ENCODE measurements at places on chromosomes 11 and 22.
A peak's percentile ranks its signal among the peaks of the same experiment; 100 is the strongest.

DNA sequence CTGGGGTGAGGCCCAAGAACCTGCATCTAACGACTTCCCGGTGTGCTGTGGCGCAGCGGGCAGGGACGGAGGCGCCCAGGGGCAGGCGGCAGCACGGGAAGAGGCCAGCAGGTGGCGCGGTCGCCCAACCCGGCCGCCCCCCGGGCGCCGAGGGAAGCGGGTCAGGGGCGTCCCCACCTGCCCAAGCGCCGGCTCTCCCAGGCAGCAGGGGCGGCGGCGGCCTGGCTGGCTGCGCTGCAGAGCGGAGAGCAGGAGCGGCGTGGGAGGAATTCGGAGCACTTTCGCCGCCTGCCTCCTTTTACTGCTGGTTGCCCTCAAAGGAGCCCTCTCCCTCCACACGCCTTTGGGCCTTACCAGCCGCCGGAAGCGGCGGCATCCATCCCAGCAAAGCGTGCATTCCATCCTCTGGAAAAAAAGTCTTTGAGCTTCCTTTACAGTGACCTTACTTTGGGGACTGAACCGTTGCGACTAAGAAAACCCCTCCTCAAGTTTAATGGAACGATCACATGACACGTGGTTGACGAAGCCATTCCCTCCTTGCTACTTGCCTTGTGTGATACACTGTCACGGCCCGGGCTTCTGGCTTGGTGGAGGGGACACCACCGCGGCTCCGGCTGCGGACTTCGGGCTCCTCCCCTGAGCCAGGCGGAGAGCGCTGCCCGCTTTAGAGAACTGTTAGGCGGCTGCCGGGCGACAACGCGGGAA is 106.8 kb upstream of the CLMP start:
- DNase-seq: peak; percentile 4

- no peak for DNase-seq
Measured at GRCh38 chr11:117713538-117713991, 83.5 kb downstream of the DSCAML1 start.

DNA sequence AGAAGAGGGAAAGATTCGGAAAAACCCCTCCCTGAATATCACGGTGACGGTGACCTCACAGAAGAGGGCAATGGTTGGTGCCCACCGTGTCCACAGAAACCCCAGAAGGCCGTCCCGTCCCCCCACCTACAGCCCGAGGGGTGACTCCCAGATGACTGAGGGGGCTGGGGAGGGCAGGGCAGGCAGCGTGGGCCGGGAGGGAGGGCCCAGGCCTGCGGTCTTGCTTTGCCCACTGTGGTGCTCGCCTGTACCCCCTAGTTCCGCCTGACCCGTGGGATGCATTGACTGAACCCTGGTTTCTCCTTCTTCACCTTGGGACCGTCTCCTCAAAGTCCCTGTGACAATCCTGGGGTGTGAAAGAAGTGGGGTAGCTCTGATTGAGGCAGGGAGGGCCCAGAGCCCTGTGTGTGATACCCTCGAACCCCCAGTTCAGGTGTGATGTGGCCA is 526.7 kb downstream of the BRD1 start:
- no peak for DNase-seq

DNA sequence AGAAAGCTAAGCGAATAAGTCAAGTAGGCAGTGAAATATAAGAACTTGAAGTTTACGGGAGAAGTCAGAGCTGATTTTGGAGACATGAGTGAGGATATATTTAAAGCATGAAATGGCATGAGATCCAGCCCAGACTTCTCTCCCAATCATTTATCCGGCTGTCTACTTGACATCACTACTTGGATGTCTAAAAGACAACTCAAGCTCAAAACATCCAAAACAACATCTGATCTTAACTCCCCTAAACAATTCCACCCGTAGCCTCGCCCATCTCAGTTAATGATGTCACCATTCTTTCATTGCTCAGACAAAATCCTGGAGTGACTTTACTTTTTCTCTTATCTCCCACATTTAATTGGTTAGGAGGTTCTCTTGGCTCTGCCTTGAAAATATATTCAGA is 44.5 kb downstream of the WEE1 start:
- peak; percentile 74 for DNase-seq

DNA sequence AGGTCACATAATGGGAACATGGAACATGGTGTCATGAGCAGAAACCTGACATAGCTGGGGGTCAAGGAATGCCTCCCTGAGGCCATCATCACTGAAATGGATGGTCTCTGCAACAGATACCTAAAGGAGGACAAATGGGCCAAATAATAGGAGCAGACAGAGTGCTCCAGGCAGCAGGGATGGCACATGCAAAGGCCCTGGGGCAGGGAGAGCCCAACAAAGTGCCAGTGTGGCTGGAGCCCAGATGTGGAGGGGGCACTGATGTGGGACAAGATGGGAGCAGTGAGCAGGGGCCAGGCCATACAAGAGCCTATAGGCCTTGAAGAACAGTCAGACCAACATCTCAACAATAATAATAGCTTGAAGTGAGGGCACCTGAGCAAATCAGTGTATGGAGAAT is 497.8 kb downstream of the MN1 start:
- DNase-seq: no peak

DNA sequence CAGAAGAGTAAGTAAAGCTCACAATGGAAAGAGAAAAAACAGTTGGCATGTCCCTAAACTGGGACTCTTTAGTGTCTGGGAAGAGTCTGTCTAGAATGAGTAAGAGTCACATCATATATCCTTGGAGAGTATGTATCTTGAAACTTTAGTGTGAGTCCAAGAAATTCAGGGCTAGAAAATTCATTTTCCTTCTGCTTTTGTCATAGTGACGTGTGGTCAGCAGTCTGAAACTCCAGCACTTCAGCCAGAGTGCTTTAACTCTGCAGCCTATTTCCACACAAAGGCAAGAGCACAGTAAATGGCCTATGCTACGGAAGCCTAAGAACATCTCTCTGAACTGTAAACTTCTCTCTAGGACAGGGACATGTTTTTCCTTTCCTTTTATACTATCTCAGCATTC is 174.1 kb downstream of the FAM181B start:
- no peak for DNase-seq

DNA sequence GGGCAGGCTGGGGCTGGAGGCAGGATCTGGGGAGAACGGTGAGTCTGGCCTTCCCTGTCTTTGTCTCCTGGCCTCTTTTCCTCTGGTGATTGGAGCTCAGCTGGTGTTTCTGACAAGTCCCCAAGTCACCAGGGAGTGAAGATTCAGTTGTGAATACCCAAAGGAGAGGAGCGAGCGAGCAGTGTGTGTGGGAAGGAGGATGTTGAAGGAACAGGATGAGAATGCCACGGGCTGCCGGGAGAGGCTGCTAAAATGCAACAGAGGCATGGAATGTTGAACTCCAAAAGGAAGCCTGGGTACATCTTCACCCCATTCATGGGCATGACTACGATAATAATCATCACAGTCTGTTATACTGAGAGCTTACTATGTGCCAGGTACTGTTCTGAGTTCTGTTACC is 163.3 kb downstream of the CEP164 start:
- no peak for DNase-seq

GRCh38 chr11:59728913-59729312 is 15.3 kb upstream of the OR10V1 start:
- no peak for DNase-seq

DNA sequence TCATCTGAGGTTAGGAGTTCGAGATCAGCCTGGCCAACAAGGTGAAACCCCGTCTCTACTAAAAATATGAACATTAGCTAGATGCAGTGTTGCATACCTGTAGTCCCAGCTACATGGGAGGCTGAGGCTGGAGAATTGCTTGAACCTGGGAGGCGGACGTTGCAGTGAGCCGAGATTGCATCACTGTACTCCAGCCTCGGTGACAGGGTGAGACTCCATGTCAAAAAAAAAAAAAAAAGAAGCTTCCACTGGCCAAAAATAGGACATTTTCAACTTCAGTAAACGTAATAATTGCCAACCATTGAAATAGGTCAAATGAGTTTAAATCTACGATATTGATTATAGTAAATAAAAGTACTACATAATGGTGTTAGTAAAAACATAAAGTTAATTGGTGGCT is 6.8 kb downstream of the BAIAP2L2 start:
- no peak for DNase-seq

DNA sequence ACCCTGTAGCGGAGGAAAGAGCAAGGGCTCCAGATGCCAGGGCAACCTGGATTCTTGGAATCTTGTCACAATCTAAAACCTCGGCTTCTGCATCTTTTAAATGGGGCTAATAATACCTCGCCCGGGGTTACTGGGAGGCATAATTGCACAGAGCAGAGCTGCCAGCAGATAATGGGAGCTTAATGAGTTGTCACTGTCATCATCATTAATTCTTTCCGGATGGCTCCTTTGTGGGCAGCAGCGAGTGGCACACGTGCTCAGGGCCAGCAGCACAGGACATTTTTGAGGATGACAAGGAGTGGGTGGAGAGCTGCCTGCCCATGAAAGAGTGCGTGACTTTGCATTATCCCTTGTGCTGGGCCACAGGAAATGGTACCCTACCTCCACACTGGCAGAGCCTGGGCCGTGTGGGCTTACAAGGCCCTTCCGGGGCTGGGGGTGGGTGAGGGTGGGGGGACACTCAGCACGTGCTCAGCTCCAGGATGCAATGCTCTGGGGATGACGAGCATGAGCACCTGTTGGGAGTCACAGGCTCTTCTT is 5.7 kb downstream of the PDGFB start:
- no peak for DNase-seq

- DNase-seq: no peak
Measured at GRCh38 chr11:32290783-32291182, 144.6 kb downstream of the WT1 start.

DNA sequence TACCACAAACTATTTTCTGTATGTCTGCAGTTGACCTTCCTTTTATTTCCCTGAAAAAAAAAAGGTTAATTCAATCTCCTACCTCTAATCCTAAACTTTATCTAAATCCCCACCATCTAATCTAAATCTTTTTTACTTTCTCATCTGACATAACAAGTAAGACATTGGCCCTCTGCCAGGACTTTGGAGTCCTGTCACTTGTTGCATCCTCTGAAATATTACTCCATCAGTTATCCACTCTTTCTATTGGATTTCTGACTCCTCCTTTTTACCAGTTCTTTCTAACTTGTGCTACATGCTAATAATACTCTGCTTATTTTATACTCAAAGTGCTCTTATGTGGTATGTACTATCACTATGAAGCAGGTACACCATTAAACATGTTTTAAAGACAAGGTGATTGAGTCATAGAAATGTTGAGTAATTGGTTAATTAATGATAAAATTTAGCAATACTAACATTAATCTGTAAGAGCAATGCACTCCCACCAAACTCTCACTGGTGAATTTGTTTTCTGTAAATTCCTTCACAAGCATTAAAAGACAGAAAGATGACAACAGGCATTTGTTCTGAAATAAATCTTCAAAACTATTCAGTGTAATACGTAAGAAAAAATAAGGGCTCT is 914.2 kb upstream of the RAG2 start:
- no peak for DNase-seq

DNA sequence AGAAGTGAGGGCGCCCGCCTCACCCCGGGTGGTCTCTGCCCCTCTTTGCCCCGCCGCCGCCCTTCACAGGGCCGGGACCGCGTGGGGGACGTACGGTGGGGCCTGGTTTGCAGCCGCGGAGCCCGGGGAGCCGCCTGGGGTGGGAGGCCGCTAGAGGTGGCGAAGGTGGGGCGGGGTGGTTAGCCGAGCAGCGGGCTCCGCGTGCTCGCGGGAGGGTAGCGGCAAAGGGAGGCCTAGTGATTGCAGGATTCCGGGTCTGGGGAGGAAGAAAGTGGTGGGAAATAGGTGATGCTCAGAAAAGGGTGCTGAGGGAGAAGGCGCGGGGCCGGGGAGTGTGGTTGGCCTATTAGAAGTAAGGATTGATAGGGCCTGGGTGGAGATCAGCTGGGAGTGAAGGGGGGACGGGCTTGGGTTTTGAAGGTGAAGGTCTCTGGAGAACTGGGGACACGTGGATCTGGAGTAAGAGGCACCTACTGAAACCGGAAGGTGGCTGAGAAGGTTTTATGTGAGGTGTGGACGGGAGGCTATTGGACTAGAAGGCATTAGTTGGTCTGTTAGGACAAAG is 571 bp downstream of the FAR1 start:
- DNase-seq: peak; percentile 6

DNA sequence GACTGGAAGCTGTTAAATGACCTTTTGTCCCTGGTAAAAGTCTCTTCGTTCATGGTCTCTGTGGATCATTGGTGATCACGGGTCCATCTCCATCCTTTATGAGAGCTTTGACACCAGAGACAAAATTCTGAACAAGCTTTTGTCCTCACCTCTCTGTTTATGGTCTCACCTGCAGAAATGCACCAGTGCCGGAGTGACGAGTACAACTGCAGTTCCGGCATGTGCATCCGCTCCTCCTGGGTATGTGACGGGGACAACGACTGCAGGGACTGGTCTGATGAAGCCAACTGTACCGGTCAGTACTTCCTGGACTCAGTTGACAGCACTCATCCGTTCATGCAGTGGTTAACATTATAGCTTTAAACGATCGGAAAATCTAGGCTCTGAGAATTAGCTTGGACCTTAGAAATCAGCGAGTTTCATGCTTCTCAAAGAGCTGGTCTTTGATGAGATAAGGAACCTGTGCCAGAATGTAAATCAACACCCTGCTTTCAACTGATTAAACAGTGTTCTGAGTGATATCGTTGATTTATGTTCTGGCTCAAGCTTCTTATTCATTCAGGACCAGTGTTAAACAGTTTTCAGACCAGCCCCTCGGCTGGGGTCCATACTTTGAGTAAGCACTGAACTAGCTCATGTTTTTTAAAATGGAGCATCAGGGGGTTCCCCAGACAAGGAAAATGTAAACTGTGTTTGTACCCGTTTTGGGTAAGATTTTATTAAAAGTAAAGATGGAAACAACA is 124.5 kb upstream of the SORL1-AS1 start:
- no peak for DNase-seq

DNA sequence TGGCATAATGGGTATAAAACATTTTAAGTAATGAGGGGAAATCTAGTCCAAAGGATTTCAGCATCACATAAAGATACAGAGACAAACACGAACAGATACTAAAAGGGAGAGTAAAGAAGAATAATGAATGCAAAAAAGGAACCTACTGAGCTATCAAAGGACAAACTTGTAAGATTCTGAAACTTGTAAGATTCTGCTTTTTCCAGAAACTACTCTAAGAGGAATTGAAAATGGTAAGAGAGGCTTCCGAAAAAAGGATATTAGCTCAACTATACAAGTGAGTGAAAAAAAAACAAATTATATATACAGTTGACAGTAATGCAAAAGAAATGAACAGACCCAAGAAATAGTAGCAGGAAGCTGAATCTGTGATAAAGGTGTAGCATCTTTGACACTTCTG is 37.7 kb downstream of the POLD3 start:
- DNase-seq: no peak

- DNase-seq: no peak
Measured at GRCh38 chr11:108160970-108161566, 39.7 kb downstream of the ACAT1 start.

- no peak for DNase-seq
Measured at GRCh38 chr22:20279662-20280134, 11.6 kb upstream of the RTN4R start.

GRCh38 chr11:112357488-112357887 is 96.8 kb upstream of the PLET1 start:
- no peak for DNase-seq

- peak; percentile 15 for DNase-seq
Measured at GRCh38 chr11:125463590-125464269, 32.3 kb downstream of the FEZ1 start.

- no peak for DNase-seq
Measured at GRCh38 chr11:75199412-75199955, 41.1 kb upstream of the TPBGL start.
